ENCODE measurements at places on chromosomes 13 and 19.
A peak's percentile ranks its signal among the peaks of the same experiment; 100 is the strongest.

DNA sequence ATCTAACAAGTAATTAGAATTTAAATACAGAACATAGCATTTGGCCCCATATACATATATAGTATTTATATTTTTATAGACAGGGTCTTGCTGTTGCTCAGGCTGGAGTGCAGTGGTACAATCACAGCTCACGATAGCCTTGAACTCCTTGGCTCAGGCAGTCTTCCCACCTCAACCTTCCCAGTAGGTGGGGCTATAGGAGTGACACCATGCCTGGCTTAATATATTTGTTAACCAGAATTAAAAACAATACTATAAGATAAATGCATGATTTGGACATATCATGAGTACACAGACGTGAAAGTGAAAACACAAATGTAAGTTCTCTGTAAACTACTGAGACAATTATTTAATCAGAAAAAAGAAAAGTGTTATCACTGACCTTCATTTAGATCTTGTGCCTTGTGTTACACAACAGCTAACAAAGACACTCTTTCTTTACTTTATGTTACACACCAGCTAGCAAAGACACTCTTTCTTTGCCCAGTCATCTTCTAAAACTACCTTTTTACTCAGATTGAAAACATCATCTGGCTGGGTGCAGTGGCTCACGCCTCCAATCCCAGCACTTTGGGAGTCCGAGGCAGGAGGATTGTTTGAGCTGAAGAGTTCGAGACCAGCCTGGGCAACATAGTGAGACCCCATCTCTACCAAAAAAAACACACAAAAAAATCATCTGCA lies 22.6 kb downstream of the CARS2 start:
- DNase-seq = no peak

GRCh38 chr19:48511800-48512503 lies at the start of gene LMTK3:
LMTK3 (minus strand) TSS chr19:48511835; CDS start chr19:48511576, 259 bp downstream.
- DNase-seq = no peak

DNA sequence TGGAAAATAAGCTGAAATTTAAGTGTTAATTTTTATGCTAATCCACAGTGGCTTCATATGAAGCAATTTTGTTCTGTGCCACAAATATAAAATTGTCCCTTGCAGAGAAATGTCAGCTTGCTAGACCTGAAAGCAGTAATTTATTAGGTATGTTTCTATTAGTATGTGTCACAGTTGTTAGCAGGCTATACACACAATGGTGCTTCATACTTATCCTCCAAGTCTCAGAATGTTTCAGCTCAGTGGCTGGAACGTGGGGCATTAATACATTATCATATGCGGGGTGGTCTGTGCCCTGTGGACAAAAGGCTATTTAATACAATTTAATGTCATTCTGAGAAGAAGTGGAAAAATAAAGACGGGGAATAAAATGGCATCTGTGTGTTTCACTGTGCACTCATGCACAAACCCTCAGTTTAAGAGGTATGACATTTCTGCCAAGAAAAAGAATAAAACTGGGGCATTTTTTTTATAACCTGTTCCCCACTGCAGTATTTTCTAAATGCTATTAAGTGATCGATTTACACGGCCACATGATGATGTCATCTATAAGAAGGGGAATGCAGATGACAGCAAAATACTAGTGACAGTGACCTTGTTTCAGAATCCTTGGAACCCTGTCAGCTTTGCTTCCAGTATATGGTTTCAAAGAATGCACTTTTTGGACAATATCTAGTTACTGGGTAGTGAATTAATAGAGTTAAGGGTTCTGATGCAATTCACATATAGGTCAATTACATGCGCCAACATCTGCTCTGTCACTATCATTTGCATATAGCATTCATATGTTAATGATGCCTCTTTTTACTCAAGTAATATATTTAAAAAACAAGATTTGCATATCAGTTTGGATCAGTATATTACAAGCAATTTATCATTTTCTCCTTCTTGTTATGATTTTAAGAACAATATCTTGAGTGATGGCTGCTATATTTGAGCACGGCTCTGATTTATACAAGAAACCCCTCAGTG lies 21.2 kb upstream of the ZNF536 start:
- DNase-seq = no peak

- no peak for DNase-seq
These were observed 86.4 kb downstream of the RAB20 start for GRCh38 chr13:110475117-110475516.

DNA sequence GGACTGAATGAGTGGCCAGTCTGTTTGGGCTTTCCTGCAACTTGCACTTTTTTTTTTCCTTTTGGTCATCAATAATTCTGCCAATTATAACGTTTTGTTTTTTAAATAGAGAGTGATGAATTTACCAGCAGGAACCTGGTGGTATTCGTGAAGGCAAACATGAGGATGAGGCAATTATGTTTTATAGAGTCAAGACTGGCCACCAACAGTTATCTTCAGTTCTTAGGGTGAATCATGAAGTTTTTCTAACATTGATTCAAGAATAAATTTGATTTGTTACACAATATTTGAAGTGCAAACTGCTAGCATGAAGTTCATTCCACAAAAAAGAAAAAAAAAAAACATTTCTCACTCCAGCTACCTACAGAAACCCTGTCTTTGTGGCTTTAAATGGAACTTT lies 244.5 kb downstream of the SPRY2 start:
- DNase-seq = no peak

- DNase-seq = no peak
These were observed 15.9 kb downstream of the DCLK1 start for GRCh38 chr13:36115306-36115705.

GRCh38 chr13:25864116-25864515 lies 187.7 kb downstream of the SHISA2 start:
- DNase-seq = no peak

DNA sequence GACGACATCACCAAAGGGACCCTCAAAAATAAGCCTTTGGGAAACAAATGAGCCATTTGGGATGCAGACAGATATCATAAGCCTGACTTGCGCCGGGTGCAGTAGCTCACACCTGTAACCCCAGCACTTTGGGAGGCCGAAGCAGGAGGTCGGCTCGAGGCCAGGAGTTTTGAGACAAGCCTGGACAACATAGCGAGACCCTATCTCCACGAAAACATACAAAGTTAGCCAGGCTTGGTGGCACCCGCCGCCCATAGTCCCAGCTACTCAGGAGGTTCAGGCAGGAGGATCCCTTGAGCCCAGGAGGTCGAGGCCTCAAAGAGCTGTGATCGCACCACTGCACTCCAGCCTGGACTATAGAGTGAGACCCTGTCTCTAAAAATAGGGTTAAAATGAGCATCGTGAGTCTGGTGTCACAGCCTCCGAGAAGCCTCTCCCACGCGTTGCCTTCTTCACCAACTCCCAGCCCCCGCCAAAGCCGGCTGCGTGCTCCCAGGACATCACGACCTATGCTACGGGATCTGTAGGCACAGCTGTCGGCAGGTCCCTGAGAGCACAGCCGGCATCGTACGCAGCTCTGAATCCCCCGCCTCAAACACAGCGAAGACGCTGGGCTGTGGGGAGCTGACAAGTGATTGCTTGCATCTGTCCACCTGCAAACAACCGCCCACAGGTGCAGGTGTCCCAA lies 1.6 kb downstream of the REXO1 start:
- DNase-seq = no peak

DNA sequence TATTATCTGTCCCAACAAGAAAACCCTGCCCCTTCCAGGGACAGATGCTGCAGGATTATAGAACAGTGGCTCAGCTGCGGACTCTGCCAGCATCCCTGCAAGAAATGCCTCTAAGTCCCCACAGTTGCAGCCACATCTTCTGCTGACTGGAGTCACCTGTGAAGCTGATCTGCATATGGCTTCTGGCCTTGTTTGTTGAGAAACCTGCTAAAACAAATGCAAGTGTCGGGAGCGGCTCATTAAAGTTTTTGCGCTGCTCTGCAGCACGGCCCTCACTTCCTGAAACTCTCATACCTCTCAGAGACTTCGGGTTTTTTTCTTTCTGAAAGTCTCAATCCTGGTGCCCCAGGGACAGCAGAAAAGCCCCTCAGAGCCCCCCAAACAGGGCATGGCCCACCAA lies 725.0 kb downstream of the UQCRFS1 start:
- no peak for DNase-seq

GRCh38 chr13:62663767-62664166 lies 1248.1 kb upstream of the PCDH20 start:
- DNase-seq = no peak

DNA sequence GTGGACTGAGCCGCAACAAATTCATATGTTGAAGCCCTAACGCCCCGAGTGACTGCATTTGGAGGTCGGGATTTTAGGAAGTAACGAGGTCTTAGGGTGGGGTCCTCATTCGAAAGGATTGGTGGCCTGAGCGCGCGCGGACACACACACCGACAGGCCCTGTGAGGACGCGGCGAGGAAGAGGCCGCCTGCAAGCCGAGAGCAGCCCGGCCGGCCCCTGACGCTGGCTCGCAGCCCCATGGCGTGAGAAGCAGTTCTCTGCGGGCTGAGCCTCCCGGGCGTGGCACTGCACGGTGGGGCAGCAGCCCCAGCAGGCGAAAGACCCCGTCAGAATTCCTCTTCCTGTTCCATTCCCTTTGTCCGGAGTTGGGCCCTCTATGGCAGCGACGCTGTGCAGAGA lies 131.2 kb downstream of the CRYL1 start:
- DNase-seq = no peak

DNA sequence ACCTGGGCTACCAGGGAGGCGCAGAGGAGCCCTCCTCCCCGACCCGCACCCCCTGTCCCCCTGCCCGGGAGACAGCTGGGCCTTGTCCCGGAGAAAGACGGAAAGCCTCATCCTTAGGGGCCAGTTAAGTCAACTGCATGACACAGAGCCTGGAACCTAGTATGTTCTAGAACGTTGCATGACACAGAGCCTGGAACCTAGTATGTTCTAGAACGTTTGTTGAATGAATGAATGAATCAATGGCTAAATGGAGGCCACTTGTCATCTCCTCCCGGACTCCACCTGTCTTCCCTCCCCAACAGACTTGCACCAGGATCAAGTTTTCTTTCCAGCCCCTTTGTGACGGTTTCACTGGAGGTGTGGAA lies 706 bp downstream of the SERP2 start:
- DNase-seq = no peak

DNA sequence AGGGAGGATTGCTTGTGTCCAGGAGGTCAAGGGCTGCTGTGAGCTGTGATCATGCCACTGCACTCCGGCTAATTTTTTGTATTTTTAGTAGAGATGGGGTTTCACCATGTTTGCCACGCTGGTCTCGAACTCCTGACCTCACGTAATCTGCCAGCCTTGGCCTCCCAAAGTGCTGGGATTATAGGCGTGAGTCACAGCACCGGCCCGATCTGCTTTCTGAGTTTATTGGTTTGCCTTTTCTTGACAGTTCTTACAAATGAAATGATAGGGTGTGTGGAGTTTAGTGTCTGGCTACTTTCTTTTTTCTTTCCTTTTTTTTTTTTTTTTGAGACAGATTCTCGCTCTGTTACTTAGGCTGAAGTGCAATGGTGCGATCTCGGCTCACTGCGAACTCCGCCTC lies 848 bp downstream of the C19orf44 start:
- no peak for DNase-seq

DNA sequence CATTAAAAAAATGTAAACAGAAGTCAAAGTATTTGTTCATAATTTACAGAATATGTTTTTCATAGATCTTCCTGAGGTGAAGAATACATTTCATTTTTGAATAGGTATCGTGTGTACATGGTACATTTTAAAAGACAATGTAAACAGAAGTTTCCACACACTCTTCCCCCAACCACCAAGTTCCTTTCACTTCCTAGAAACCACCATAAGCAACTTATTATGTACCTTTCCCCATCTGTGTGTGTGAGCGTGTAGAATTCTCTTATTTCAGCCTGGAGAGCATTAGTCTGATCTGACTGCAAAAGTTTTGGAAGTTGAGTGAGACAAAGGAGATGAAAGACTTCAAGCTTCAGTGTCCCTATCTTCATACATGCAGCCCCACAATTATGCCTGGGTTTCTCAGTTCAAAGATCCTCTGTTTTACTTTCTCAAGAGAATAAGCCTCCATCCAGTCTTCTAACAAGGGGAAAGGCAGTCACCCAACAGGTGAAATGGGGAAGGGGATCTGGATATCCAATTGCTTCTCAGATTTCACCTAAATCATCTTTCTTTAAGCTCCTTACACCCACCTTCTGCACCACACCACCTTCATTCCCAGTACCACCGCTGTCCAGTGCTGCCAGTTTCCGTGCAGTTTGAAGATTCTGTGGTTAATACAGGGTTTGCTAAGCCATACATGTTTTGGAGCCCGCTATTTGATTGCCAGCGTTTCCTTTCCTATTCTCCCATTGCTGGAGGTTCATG lies 2.1 kb downstream of the TEX30 start:
- DNase-seq = no peak

DNA sequence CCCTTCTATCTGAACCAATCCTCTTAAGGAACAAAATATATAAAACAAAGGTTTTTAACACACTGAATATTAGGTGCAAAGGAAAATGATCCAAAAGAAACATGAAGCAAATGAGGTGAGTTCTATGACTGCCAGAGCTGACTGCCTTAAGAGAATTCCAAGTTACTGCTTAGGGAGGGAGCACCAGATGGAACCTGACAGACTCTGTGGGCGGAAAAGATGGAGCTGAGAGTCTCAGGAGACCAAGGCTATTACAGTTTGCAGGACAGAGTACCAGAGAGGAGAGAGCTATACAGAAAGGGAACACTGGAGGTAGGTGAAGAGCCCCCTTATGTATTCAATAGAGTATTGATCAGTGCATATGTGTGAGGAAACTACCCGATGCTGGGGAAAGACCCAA lies 87.2 kb downstream of the B3GLCT start:
- no peak for DNase-seq

DNA sequence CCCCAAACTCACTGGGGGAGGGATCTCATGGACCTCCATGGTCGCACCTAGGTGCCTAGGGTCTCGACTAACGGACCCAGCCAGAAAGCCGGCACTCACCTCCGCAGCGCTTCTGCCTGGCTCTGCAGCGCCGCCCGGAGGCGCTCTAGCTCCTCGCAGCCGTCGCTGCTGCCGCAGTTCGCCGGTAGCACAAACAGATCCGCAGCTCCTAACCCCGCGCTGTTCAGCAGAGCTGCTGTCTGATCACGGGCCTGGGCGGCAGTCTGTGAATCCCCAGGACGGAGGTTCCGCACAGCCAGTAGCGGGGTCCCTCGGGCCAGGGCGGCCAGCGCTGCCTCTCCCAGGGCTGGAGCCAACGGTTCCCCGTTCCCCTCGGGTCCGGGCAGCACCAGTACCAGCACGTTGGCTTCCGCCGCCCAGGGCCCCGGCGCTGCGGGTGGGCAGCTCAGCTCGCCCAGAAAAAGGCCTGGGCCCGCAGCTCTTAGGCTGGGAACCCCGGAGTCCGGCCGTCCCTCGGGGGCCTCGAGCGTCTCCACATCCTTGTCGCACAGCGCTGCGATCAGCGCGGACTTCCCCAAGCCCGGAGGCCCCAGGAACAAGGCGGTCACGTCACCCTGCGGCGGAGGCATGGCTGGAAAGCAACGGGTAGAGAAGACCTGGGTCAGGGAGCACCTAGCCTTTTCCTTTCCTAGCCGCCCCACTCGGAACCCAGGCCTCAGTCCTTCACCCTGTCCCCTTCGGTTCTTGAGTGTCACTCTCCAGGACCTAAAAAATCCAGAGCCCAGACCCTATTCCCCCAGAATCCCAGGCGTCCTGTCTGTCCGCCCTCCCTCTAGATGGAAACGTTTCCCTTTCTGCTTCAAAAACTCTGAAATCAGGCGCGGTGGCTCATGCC lies 977 bp downstream of the IRGQ start:
- peak; percentile 61 for DNase-seq

- no peak for DNase-seq
These were observed 12.2 kb upstream of the KCTD15 start for GRCh38 chr19:33784432-33784831.

GRCh38 chr19:46992699-46993535 lies 26.7 kb upstream of the NPAS1 start:
- no peak for DNase-seq

All from GM12892 (cell line).